Skeletal muscle cell (primary cell): ENCODE measurements at places on chromosomes 1 and 21.

DNA sequence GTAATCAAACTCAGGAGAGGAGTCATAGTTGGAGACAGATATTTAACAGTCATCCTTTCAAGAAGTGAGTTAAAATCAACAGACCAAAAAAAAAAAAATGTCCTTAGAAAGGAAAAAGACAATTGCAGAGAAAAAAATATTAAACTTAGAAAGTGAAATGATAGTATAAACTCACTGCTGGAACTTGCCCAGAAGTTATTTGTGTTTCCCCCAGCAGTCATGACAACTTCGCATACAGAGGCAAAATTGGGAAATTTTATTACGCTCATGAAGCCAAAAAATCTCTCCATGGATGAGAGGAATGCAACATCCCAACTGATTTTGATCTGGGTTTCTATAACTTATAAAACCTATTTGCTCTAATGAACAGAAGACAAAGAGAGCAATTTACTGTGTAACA lies 198.2 kb downstream of the LRRC7 start:
- DNase-seq: no peak

DNA sequence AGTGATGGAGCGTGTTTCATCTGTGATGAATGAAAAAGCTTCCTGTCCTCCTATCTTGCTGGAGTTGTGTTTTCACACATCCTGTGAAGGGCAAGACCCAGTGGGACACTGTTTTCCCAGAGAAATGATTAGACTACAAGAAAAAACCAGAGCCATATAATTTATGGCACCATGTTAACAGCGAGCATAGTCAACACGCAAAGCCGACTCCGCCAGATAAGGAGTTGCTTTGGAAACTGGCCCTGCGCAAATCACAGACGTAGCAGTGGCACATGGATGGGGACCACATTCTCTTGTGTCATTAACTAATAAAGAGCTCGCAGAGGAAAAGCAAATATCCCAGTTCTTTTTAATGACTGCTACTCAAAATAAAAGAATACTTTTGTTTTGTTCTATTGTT lies 471.2 kb upstream of the RUNX1 start:
- no peak for DNase-seq

- no peak for DNase-seq
Measured at GRCh38 chr1:29851691-29852090, 615.4 kb downstream of the PTPRU start.

GRCh38 chr21:16535102-16535422 lies 805.3 kb downstream of the USP25 start:
- peak; percentile 74 for DNase-seq

DNA sequence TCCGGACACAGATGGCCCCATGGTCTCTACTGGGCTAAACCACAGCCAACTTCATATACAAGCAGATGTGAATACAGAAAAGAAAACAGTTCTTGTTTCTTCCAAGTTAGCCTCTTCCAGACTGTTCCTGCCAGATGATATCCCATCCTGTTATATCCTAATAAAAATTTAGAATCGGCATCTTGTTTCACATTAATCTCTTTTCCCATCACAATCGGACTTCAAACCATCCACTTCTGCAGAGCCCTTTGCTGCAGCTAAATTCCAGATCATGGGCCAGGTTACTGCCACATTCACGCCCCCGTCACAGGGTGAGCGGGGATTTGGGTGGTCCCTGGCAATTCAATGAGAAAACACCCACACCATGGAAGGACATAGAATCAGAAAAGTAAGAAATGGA lies 57.2 kb downstream of the NPHP4 start:
- DNase-seq: no peak

DNA sequence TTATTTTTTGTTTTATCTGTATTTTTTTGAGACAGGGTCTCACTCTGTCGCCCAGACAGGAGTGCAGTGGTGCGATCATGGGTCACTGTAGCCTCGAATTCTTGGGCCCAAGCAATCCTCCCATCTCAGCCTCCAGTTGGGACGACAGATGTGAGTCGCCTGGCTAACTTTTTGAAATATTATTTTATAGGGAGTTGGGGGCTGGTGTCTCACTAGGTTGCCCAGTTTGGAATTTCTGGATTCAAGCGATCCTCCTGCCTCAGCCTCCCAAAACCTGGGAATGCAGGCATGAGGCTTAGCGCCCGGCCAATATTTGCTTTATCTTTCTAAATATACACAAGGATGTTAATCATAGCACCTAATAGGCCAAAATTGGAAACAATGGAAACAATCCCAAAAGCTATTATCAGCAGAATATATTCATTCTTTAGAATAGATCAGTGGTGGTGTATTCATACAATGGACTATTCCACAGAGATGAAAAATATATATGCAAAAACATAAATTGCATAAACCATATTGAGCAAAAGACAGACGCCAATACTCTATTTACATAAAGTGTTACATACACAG lies 55.9 kb downstream of the DAP3 start:
- no peak for DNase-seq

GRCh38 chr1:230327892-230328284 lies 98.2 kb downstream of the PGBD5 start:
- no peak for DNase-seq

GRCh38 chr1:51572365-51572764 lies 44.5 kb upstream of the OSBPL9 start:
- no peak for DNase-seq

GRCh38 chr1:201360486-201360885 lies 17.0 kb downstream of the TNNT2 start:
- DNase-seq: no peak

- no peak for DNase-seq
Measured at GRCh38 chr1:28974432-28974831, 60.1 kb downstream of the EPB41 start.

DNA sequence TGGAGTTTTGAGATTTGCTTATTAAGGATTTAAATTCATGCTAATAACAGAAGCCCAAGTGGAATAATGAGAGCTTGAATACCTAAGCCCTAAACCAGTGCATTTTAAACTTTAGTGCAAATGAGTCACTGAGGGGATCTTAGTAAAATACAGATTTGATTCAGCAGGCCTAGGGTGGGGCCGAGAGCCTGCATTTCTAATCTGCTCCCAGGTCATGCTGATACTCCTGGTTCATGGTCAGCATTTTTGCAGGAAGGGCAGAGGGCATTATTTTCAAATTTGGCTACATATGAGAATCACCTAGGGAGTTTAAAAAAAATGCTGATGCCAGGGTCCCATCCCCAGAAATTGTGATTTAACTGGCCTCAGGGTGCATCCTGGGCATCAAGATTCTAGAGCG lies 39.3 kb downstream of the DNTTIP2 start:
- DNase-seq: no peak

GRCh38 chr21:46207006-46207919 lies 21.3 kb downstream of the LSS start:
- no peak for DNase-seq

DNA sequence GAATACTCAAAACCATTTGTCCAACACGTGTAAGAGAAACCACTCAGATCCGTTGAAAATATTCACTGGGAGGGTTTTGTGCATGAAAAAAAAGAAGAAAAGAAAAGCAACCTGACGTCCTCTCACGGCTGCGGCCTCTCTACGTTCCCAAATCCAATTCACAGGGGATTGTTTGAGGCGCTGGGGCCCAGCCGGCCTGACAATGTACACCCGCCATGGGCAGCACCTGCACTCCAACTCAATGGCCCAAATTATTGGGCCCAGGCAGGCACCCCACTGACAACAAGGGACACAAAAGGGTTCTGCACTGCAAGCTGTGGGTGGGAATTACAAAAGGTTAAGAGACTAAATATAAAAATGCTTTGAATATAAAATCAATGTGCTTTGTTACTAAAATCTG lies 41.5 kb downstream of the MORN1 start:
- DNase-seq: no peak

- DNase-seq: peak; percentile 60
Measured at GRCh38 chr1:180530501-180530900, 28.1 kb upstream of the ACBD6 start.

- no peak for DNase-seq
Measured at GRCh38 chr1:35727434-35728040, 8.9 kb upstream of the C1orf216 start.

DNA sequence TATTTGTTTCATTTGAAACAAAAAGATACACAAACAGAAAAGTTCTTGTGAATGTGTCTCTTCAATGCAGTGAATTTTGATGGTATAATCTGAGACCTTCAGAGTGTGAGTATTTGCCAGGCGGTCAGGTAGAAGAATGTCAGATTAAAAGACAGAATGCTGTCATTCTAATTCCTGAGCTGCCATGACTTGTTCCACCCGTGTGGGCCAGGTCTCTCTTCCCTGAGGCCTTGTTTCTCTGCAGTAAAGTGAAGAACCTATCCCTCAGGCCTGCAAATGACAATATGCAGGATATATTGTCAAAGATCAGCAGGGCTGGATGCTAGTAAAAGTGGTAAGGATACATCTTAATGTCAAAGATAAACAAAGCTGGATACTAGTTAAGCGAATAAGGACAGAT lies 111.4 kb downstream of the ZP4 start:
- no peak for DNase-seq

GRCh38 chr1:234605983-234606783 lies 3.8 kb downstream of the IRF2BP2 start:
- no peak for DNase-seq

- DNase-seq: no peak
Measured at GRCh38 chr1:22709891-22710700, 543 bp upstream of the EPHB2 start.

DNA sequence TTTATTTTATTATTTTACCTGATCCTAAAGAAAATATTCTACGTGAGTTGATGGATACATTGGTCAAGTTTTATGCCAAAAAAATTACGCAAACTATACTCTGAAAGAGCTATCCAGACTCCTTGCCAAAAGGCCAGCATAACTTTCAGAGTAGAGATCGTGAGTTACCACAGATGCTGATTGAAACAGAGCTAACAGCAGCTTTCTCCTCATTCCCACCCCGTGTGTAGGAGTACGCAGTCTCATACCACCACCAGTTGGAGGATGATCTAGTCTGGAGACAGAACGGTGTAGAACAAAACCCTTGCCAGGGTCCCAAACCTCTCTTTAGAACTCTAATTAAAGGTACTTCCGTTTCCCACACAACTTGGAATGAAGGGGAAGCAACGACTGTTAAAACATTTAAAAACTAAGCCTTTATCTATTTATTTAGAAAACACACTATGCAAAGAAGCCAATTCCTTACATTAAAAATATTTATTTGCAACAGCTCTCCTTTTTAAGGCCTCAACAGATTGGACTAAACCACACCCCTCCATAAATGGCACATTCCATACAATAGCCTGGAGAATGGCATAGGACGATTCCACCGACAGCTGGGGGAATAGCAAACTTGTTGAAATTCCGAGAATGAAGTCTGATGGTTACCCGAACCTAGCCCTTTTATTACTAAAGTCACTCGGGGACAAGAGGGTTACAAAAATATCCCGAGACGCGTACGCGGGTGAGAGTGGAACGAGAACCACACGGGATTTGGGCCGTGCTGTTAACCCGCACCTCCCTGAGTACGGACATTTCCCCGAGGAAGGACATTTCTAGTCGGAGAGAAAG lies 1.4 kb downstream of the NUCKS1 start:
- DNase-seq: peak; percentile 56

DNA sequence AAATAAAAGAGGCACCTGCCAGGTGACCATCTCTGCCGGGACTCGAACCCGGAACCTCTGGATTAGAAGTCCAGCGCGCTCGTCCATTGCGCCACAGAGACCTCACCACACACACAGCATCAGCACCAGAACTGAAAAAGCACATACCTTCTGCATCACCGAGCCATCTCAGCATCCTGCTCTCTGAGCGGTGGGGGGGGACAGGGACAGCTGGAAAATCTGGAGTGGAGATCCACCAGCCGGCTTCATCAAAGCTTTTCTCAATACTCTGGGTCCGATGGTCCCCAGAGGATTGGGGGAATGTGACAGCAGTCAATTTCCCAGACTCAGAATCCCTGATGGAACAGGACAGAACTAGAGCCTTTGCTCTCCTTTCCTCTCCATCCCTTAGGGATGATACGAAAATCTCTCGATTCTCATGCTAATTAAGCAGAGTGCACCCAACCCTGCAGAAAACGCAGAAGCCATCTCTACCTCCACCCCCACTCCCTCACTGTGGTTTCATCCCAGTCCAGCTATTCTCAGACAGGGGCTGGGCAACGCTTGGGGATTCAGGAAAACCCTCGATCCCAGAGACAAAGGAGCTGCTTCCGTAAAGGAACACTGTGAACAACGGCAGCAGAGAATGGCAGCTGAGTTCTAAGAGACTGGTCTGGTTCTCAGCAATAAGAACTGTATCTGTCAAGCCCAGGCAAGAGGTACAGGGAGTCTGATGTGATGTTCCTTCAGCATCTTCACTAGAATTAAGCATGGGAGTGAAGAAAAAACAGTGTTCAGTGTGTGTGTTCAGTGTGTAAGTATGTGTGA lies 29.6 kb upstream of the CADM3 start:
- peak; percentile 39 for DNase-seq

- DNase-seq: no peak
Measured at GRCh38 chr1:56967900-56968832, 2.4 kb upstream of the C8B start.

- DNase-seq: no peak
Measured at GRCh38 chr1:7680207-7680954, 90.7 kb upstream of the VAMP3 start.

GRCh38 chr1:44515416-44515815 lies 110.4 kb downstream of the RNF220 start:
- DNase-seq: no peak

DNA sequence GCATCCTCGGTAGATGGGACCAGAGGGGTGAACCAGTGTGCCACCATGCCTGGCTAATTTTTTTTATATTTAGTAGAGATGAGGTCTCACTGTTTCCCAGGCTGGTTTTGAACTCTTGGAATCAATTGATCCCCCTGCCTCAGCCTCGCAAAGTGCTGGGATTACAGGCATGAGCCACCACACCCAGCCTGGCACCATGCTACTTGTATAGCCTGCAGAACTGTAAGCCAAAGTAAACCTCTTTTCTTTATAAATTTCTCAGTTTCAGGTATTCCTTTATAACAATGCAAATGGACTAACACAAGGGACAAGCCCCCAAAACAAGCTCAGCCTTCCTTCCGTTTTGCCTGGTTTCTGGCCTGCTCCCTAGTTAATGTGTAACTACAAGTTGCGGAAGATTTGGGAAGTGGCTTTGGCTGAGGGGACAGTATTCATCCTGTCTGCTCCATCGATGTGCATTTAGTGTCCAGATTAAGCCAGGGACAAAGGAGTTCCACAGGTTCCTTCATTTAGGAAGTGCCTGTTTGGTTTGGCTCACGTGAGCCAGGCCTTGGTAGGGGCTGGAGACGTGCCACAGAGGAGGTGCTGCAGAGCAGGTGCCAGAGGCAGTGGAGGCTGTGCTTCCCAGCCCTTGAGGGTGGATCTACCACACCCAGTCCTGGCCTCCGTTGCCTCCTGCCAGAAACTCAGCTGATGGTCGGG lies 4.4 kb downstream of the AVPR1B start:
- DNase-seq: no peak

- no peak for DNase-seq
Measured at GRCh38 chr1:40300651-40301050, 16.4 kb downstream of the COL9A2 start.

DNA sequence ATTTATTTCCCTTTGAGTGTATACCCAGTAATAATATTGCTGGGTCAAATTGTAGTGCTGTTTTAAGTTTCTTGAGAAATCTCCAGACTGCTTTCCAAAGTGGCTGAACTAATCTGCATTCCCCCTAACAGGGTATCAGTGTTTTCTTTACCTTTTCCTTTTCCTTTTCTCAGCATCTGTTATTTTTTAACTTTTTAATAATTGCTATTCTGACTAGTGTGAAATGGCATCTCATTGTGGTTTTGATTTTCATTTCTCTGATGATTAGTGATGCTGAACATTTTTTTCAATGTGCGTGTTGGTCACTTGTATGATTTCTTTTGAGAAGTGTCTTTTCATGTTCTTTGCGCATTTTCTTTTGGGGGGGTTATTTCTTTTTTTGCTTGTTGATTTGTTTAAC lies 374.9 kb upstream of the BRINP3 start:
- no peak for DNase-seq
